A549 treated with CpdA at 1 μM for 4 hours (cell line): ENCODE measurements at places on chromosomes 3 and 15. TPM values are rescaled to one million over a fixed set of nuclear protein-coding genes. Genes with fewer than 3 reads are reported as not detected.

FSD2 gene
- not detected in 5 replicates for total RNA-seq

TRH gene
- not detected in 5 replicates for total RNA-seq

SLC6A20 gene
- 0.02 to 0.05 TPM in 2 of 5 replicates, not detected in the others for total RNA-seq

POPDC2 gene
- total RNA-seq = 0.18 to 0.37 TPM (median 0.22 TPM) in 4 of 5 replicates, not detected in the other

FANCD2OS gene
- not detected in 5 replicates for total RNA-seq

LIPH gene
- total RNA-seq = 7.5 to 8.5 TPM (median 8.1 TPM) in 5 replicates

SRGAP3 gene
- 0.62 to 0.89 TPM (median 0.71 TPM) in 5 replicates for total RNA-seq

KLHL40 gene
- not detected in 5 replicates for total RNA-seq

CLRN1 gene
- not detected in 5 replicates for total RNA-seq

NEK11 gene
- total RNA-seq = 3.6 to 4.7 TPM (median 3.7 TPM) in 5 replicates

BTBD1 gene
- total RNA-seq = 51.4 to 65.4 TPM (median 55.2 TPM) in 5 replicates

PIGBOS1 gene
- 20.7 to 29.6 TPM (median 26.5 TPM) in 5 replicates for total RNA-seq

ZNF660 gene
- not detected in 5 replicates for total RNA-seq

KBTBD8 gene
- total RNA-seq = 0.32 to 0.83 TPM (median 0.65 TPM) in 5 replicates

GOLGA8Q gene
- total RNA-seq = 0.10 to 0.38 TPM in 2 of 5 replicates, not detected in the others

PLCL2 gene
- total RNA-seq = 5.9 to 8.7 TPM (median 6.7 TPM) in 5 replicates

PIERCE2 gene
- 3.0 to 5.4 TPM (median 3.8 TPM) in 5 replicates for total RNA-seq

PHLDB2 gene
- total RNA-seq = 16.3 to 27.0 TPM (median 25.5 TPM) in 5 replicates

ATP13A5 gene
- not detected in 5 replicates for total RNA-seq

EFCAB12 gene
- total RNA-seq = 0.47 to 0.87 TPM (median 0.60 TPM) in 5 replicates

TP63 gene
- total RNA-seq = 0.27 to 0.71 TPM (median 0.55 TPM) in 5 replicates

PYGO1 gene
- total RNA-seq = 6.5 to 8.3 TPM (median 6.9 TPM) in 5 replicates

SCG5 gene
- 2.1 to 2.6 TPM (median 2.3 TPM) in 5 replicates for total RNA-seq

LDHAL6B gene
- total RNA-seq = not detected in 5 replicates

RAB6B gene
- total RNA-seq = 0.76 to 2.4 TPM (median 2.3 TPM) in 5 replicates

WDR93 gene
- 0.06 to 0.28 TPM (median 0.21 TPM) in 4 of 5 replicates, not detected in the other for total RNA-seq

SOX14 gene
- total RNA-seq = not detected in 5 replicates

AADAC gene
- 19.5 to 29.5 TPM (median 22.2 TPM) in 5 replicates for total RNA-seq

GPR149 gene
- total RNA-seq = not detected in 5 replicates

ANKUB1 gene
- not detected in 5 replicates for total RNA-seq

ZIC4 gene
- not detected in 5 replicates for total RNA-seq
